Pancreas (tissue), 10 donors: ENCODE measurements at places on chromosomes 16 and 17. TPM values are rescaled to one million over a fixed set of nuclear protein-coding genes. Genes with fewer than 3 reads are reported as not detected.

Gene ENKD1
- 60.1 TPM for total RNA-seq

GRCh38 chr17:16583781-16584180 lies 14.8 kb upstream of the ZNF287 start:
- no peak for DNase-seq

- DNase-seq: no peak
These were observed 118.3 kb downstream of the SMG6 start for GRCh38 chr17:2184993-2185931.

DNA sequence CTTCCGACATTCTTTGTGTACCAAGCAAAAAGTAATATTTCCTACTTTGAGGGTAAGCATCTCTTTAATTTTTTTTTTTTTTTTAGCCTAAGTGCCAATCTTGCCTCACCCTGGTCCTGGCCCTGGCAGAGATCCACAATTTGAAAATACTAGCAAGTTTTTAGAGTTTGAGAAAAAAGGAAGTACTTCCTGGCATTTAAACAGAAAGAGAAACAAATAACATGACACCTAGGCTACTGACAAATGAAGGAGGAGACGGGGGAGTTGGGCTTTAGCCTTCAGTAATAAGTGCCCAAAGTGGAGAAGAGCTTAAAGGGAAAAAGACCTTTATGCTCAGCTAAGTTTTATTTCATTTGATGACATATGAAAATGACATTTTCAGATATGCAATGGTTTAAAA lies 92.8 kb downstream of the HS3ST3A1 start:
- no peak for DNase-seq

- no peak for DNase-seq
These were observed 80.4 kb downstream of the EFCAB5 start for GRCh38 chr17:30021708-30022317.

DNA sequence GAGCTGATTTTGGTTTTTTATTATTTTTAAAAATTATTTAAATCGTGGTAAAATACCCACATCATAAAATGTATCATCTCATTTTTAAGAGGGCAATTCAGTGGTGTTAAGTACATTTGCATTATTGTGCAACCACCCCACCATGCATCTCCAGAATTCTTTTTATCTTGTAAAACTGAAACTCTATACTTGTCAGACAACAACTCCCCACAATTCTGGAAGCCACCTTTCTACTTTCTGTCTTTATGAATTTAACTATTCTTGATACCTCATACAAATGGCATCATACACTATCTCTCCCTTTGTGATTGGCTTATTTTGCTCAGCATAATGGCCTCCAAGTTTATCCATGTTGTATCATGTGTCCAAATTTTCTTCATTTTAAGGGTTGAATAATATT lies 97.9 kb downstream of the HS3ST3B1 start:
- DNase-seq: no peak

DNA sequence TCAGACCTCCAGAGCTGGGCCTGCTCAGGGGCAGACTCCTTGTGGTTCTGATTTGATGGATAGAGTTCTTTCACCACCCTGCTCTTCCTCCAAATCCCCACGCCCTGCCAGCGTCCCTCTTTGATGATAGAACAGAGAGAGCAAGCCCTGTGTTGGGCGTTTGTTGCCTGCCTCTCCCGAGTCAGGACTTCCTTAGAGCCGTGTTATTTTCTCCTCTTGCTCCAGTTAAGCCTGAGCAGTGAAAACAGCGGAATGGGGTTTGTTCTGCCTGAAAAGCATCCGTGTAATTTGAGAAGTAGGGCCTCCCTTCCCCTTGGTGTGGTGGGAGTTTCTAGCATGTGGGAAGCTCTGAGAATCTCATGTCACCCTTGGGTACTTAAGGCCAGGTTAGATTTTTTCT lies 22.1 kb downstream of the TMEM94 start:
- no peak for DNase-seq

Gene GPR139
- not detected for total RNA-seq

Gene ETV4
- total RNA-seq: 5.1 TPM

DNA sequence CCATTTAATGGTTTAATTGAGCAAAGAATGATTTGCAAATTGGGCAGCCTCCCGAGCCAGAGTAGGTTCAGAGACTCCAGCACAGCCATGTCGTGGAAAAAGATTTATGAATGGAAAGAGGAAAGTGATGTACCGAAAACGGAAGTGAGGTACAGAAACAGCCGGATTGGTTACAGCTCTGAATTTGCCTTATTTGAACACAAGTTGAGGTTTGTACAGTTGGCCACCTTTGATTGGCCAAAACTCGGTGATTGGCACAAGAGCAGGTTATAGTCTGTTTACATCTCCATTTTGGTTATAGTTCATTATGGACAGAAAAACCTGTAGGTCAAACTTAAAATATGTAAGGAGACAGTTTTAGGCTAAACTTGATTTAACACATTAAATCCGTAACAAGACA lies 44.5 kb downstream of the TENT4B start:
- DNase-seq: no peak

DNA sequence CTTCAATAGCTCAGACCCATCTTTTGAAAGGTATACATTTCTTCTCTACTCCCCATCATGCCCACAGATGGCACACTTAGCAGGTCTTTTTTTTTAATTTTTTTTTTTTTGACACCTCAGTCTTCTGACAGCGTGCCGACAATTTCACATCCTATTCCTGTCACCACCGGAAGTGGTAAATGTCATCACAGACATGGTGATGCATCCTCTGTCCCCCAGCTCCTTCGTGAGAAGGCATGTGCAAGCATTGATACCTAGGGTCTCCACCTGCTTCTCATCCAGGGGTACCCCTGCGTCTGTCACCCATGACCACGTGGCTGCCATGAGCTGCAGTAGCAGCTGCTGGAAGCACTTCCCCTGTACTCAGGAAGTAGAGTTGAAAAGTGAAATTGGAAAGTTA lies 35.6 kb downstream of the ELAC2 start:
- no peak for DNase-seq

DNA sequence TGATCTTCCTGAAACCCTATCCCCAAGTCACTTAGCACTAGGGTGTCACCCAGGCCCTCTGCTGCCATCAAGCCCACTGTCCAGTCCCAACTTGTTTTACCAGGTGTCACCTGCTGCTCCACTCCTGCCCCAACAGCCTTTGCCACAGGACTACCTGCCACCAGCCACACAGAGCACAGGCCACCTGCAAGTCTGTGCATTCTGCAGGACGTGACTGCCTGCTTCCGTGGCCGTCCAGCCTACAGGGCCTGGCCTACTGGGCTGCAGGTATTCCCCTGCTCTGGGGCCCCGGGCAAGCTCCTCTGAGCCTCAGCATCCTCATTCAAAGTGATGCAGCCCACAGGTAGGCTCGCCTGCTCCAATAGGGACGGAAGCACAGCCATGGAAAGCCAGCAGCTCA lies 3.2 kb downstream of the MCRIP1 start:
- no peak for DNase-seq

Gene KRTAP9-2
- total RNA-seq: not detected

GRCh38 chr17:48545539-48545938 lies 630 bp upstream of the HOXB2 start:
- no peak for DNase-seq

DNA sequence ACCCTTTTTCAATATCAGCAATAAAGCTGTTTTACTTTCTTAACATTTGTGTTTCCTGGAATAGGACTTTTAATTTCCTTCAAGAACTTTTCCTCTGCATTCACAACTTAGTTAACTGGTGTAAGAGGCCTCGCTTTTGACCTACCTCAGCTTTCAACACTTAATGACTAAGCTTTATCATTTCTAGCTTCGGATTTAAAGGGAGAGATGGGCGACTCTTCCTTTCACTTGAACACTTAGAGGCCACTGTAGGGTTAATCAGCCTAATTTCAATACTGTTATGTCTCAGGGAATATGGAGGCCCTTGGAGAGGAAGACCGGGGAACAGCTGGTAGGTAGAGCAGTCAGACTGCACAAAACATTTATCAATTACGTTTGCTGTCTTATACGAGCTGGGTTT lies 4.7 kb downstream of the SYNRG start:
- no peak for DNase-seq

- no peak for DNase-seq
These were observed 9.4 kb downstream of the CWC25 start for GRCh38 chr17:38815576-38816193.

- no peak for DNase-seq
These were observed 22.1 kb downstream of the CYTH1 start for GRCh38 chr17:78759969-78760352.

DNA sequence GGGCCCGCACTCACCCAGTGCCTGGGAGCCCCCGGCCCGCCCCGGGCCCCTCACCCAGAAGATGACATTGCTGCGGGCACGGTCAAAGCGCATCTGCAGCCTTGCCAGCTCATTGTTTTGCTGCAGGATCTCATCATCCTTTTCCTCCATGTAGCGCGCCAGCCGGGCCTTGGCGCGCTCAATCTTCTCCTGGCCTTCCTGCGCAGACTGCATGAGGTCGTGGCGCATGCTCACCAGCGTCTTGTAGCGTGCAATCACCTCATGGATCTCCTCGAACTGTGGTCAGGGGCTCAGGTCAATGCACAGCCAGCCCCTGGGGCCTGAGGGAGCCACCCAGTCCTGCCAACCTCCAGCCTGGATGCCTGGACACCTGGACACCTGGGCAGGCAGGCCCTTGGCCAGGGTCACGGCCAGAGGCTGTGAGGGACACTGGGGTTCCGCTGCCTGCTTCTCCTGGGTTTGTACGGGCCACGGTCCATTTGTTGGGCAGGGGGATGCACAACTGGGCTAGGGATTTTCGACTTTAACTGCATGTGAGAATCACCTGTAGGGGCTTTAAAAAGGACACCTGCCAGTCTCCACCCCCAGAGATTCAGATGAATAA lies 9.2 kb downstream of the CCDC42 start:
- DNase-seq: no peak

Gene ADAD2
- total RNA-seq: 0.25 TPM

GRCh38 chr16:2919511-2920255 lies 8.0 kb downstream of the FLYWCH1 start:
- DNase-seq: no peak

Gene SLX1B
- 19.8 TPM for total RNA-seq

Gene KRTAP4-9
- total RNA-seq: not detected

DNA sequence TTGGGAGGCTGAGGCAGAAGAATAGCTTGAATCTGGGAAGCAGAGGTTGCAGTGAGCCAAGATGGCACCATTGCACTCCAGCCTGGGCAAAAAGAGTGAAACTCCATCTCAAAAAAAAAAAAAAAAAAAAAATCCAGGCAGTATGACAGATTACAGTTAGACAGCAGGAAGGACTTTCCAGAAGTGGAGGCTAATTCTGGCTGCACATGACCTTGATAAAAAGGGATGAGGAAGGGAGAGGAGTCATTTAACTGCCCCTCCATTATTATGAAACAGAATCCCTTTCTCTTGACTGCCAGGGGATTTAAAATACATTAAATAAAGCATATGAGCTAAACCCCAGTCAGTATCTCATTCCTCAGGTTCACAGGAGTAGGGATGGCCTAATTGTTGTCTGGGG lies 1.8 kb upstream of the ARHGAP23 start:
- no peak for DNase-seq

- no peak for DNase-seq
These were observed 645 bp downstream of the DNAH17 start for GRCh38 chr17:78576389-78577112.

Gene CD300E
- 0.14 TPM for total RNA-seq

DNA sequence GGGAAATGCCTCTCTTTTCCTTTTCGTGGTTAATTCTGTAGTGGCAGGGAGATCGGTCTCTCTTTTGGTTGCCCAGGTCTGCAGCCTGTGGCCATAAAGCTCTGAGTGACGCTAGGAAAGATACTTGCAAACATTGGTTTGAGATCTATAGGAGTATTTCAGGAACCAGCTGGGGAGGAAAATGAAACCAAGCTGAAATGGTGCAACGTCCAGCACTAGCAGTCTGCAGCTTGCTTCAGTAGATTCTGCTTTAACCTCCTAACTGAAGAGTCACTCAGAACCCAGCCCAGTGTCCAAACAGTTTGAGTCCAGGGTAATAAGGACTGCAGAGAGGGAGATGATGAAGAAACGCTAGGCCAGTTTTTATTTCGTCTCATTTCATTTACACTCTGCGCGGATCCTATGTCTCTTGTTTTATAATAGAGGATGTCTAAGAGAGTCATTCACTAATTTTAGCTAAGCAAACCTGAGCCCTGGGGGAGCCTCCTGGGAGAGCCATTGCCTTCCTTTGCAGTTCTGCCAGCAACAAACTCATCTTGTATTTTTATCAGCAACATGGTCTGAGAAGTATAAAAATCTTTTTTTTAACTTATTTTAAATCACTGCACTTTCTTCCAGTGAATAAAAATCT lies 12.0 kb downstream of the SP2 start:
- DNase-seq: no peak

GRCh38 chr16:82999711-83000110 lies 372.9 kb downstream of the CDH13 start:
- no peak for DNase-seq

Gene GSG1L
- total RNA-seq: not detected

GRCh38 chr16:24423312-24423711 lies 116.1 kb upstream of the RBBP6 start:
- DNase-seq: no peak

Gene KRT33B
- total RNA-seq: not detected

- DNase-seq: peak; percentile 30
These were observed 5.0 kb downstream of the CA4 start for GRCh38 chr17:60154616-60155426.

Gene BANP
- total RNA-seq: 6.1 TPM

- no peak for DNase-seq
These were observed 106.3 kb upstream of the SIAH1 start for GRCh38 chr16:48491517-48491916.

- peak; percentile 81 for DNase-seq
These were observed 260.7 kb upstream of the CA10 start for GRCh38 chr17:52419229-52419641.

GRCh38 chr17:67994817-67995569 lies 1.3 kb downstream of the C17orf58 start:
- DNase-seq: peak; percentile 59

Gene C17orf50
- not detected for total RNA-seq

Gene TMEM88
- total RNA-seq: 2.6 TPM

DNA sequence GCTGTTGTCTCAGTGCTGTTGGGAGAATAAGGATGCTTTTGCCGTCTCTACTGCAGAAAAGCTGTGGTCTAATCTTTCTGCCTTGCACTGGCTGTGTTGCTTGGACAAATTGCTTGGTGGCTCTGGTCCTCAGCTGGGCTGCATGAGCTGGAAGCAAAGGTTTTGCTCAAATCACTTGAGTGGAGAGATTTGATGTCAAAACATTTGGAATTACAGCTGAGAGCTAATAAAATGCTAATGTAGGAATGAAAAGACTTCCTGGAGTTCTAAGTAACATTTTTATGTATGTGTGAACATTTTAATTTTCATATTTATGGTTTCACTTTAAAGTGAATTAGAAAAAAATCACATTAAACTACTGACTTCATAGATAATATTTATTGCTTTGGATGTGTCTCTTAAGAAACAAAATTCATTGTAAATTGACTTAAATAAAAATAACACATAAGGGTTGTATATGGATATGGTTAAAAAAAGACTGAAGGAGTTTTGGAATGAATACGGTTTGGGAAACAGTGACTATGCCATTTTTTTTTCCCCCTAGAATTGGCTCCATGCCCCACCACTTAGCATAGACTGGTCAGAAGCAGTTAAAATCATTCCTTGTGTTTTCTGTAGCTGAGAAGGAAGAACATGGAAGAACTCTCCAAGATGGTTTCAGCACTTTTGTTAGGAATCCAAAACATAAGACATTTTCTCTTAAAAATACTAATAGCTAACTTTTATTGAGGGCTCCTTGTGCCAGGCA lies 39.2 kb upstream of the FAM20A start:
- DNase-seq: no peak

GRCh38 chr17:40921026-40921425 lies 16.4 kb downstream of the KRT23 start:
- DNase-seq: no peak

Gene KRTAP1-5
- not detected for total RNA-seq
